ENCODE measurements at places on chromosomes 2 and 18.

GRCh38 chr18:63951302-63951705, 2.2 kb downstream of the HMSD start:
- DNase-seq: no peak

GRCh38 chr2:165743442-165743841, 50.6 kb downstream of the GALNT3 start:
- DNase-seq: no peak

DNA sequence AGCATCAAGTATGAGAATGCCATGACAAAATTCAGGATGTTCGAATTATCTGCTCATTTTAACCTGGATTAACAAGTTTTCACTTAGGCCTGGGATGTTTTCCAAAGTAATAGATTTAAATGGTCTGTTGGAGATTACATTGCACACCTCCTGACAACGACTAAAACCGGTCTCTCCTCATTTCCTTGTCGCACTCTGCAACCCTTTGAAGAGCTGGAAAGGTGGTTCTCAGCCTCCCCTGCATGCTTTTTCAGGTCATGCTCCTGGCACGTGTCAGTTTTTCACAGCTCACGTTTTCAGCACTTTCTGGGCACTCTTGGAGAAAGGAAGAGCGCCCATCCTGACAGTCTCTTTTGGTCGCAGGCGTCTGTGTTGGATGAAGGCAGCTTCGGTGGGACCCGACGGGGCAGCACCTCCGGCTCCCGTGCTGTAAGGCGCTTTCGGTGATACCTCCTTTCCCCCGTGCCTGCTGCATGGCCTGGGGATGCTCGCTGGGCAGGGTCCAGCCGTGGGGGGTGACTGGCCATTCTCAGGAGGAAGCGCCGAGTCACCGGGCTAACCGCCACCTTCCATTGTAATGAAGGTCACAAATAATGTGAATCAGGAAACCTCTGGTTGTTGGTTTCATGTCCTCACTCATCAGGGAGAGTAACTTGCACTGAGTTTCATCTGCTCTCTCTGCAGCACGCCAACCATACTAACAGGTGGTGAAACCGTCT, 63.5 kb upstream of the RBM44 start:
- DNase-seq: no peak

- no peak for DNase-seq
Observed at GRCh38 chr2:138707392-138708074, 72.7 kb downstream of the NXPH2 start.

DNA sequence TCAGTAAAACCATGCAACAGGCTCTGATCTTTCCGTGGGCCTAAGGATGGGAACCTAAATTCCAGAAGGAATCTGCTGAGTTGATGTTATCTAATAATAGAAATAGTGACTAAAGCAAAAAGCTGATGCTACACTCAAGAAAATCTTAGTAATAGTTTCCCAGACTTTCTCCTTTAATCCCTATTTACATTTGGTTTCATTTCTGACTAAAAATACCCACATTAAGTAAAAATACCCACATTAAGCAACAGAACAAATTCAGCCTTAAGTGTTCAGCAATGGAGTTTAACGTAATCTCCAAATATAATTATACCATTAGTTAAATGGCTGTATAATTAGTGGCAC, 50.3 kb downstream of the CCBE1 start:
- no peak for DNase-seq

GRCh38 chr2:146994246-146994645, 850.6 kb upstream of the ACVR2A start:
- DNase-seq: no peak

DNA sequence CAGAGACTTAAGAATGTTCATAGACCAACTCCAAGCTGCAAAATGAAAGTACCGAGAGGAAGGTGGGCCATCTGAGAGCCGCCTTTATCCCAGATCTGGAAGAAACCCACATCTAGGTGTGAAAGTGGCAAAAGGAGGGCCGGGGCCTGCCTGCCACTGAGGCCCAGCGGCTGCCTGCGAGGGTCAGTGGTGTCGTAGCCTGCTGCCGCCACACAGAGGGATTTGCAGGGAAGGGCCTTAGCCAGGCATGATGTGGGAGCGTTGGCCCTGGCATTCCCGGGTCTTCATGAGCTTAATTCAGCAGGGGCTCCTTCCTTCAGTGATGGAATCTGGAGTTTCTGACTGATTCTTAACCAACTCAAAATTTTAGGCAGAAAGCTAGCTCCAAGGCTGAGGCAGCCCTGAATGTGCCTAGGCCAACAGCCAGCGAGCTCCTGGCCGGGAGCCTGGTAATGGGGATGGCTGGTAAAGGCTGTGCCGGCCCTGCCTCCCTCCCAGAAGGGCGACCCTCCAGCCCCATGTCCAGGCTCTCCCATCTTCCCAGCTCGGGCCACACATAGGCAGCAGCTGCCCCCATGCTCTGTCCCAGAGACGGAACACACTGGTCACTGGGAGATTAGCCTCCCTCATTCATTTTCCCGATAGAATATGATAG, 230.1 kb downstream of the AGAP1 start:
- peak; percentile 75 for DNase-seq

GRCh38 chr2:79235135-79235534, 75.6 kb upstream of the REG3A start:
- no peak for DNase-seq

GRCh38 chr2:74887960-74888700, 54.2 kb downstream of the HK2 start:
- DNase-seq: no peak

- no peak for DNase-seq
Observed at GRCh38 chr2:134031539-134031938, 222.3 kb upstream of the MGAT5 start.

Data from Right ventricle myocardium superior (tissue), 1 donor.